ENCODE measurements at places on chromosomes 3 and 15. TPM values are rescaled to one million over a fixed set of nuclear protein-coding genes. Genes with fewer than 3 reads are reported as not detected.

The GOLGA6D gene
- not detected for total RNA-seq

The AP4E1 gene
- total RNA-seq: 5.8 TPM

The RETNLB gene
- total RNA-seq: not detected

The MESP1 gene
- total RNA-seq: not detected

The LRRC34 gene
- total RNA-seq: 9.5 TPM

The TMEM207 gene
- not detected for total RNA-seq

The MOBP gene
- total RNA-seq: not detected

The ERICH6 gene
- total RNA-seq: 0.35 TPM

The SEMA6D gene
- 2.9 TPM for total RNA-seq

The CCDC66 gene
- total RNA-seq: 3.2 TPM

The GRM7 gene
- not detected for total RNA-seq

The ERC2 gene
- not detected for total RNA-seq

The B3GALNT1 gene
- 23.6 TPM for total RNA-seq

The NEK10 gene
- 6.7 TPM for total RNA-seq

The APEH gene
- 139 TPM for total RNA-seq

The SLC22A13 gene
- not detected for total RNA-seq

The COMMD2 gene
- 19.8 TPM for total RNA-seq

The SMCO1 gene
- total RNA-seq: not detected

The METTL6 gene
- 26.8 TPM for total RNA-seq

The RLBP1 gene
- not detected for total RNA-seq

The CEP63 gene
- total RNA-seq: 17.9 TPM

The CPN2 gene
- total RNA-seq: not detected

The CAMK2N2 gene
- total RNA-seq: not detected

The MYL3 gene
- not detected for total RNA-seq

The CHRFAM7A gene
- not detected for total RNA-seq

The CASR gene
- not detected for total RNA-seq

The SLC12A1 gene
- not detected for total RNA-seq

The SPESP1 gene
- total RNA-seq: 0.58 TPM
